ENCODE measurements at places on chromosomes 7 and 10.
A peak's percentile ranks its signal among the peaks of the same experiment; 100 is the strongest.

GRCh38 chr7:49371771-49372170 is 401.7 kb upstream of the VWC2 start:
- DNase-seq: no peak

DNA sequence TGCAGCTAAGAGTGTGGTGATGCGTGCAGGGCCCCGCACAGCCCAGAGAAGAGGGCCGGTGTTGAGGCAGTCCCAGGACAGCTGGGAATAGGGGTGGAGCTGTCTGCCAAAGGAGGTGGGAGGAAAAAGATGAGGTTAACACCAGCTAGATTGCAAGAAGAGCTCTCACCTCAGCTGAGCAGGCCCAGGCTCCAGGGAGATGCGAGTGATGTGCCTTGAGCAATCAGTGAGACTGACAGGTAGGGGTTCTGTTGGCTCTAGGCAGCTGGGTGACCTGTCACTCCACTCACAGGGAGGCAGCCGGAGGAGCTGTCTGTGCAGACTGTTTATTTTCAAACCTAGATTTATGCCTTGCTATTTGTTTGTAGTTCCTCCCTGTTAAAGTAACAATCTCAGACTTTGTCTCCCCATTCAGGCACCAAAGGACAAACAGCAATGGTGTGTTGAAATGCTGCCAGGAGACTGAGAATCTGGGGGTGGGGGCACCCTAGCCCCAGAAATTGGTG is 205.1 kb upstream of the CXCL12 start:
- no peak for DNase-seq

DNA sequence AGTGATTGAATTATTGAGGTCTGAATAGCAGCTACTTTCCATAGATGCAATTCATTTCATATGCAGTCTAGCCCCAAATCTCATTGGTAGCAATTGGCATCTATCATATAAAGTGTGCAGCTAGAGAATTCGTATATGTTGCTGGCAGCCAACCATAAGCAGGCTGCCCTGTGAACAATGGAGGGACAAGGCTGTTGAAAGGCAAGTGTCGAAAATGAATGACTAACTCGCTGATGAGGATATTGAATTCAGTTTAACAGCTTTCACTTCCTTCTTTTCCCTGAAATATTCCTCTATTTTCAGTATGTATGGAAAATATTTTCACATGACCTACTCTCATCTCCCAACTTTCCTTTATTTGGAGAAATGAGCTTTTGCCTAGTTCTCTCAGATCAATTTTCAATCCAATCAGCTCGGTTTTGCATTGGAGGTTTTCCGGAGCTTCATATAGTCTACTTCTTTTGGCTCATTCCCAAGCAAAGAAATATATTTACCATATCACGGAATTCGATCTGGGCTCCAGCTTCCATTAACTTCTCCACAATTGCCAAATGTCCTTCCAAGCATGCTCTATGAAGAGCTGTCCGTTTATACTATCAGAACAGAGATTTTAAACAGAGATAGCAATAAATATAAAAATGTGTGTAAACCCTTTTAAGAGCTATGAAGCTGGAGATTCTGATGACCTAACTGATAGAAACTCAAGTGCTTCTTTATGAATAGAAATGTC is 3.5 kb downstream of the ANKRD1 start:
- no peak for DNase-seq

GRCh38 chr10:14567421-14567820 is 207.3 kb downstream of the FAM107B start:
- DNase-seq: no peak

DNA sequence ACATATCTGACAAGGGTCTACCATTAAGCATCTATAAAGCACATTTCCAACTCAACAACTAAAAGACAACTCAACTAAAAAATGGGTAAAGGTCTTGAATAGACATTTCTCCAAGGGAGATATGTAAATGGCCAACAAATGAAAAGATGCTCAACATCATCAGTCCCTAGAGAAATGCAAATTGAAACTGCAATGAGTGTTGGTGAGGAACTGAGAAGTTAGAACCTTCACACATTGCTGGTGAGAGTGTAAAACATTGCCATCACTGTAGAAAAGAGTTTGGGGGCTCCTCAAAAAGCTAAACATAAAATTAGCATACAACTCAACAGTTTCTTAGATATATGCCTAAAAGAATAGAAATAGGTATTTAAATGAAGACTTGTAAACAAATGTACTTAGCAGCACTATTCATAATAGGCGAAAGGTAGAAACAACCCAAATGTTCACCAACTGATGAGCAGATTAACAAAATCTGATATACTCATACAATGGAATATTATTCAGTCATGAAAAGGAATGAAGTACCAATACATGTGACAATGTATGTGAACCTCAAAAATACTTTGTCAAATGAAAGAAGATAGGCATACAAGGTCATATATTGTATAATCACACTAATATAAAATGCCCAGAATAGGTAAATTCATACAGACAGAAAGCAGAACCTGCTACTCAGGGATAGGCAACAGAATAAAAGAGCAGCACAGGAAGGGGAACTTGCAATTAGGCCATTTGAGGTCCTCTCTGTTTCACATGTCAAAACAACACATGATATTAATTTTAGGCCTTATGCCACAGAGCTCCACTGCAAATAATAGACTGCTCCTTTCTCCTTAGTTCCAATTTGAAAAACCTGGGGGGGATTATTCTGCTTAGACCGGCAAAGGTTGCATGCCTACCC is 10.6 kb upstream of the LRRC72 start:
- no peak for DNase-seq

- no peak for DNase-seq
Measured at GRCh38 chr10:44143556-44143955, 241.3 kb downstream of the CXCL12 start.

DNA sequence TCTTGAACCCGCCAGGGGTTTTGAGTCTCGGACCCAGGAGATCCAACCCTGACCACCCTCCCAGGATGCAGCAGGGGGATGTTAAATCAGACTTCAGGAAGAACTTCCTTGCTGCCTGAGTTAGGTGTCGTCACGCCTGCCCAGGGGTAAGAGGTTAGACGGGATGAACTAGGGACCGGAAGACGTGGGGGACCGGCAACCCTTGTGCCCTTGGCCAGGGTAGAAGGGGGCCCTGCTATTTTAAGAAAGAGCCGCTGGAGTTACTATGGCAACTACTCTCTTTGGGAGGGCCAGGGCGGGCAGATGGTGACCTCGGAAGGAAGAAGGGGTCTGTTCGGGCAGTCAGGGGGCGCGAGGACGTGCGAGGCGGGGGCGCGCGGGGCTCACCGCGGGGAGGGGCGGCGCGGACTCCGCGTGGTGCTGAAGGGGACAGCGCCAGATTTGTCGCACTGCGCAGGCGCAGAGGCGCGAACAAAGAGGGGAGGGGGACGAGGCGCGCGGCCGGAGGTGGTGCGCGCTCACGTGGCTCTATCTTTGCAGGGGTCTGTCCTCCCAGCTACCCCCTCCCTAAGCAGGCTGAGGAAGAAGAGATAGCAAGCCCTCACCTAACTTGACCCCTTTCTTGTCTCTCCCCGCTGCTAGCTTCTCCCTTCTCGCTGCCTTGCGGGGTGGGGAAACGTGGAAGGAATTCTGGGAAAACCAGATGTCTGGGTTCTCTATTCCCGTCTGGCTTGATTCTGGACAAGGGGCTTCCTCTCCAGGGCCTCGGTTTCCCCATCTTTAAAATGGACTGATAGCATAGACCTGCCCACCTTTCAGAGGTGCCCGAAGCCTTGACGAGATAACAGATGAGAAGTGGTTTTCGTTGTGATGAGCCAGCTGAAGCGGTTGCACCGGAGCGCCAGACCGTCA is 940 bp upstream of the PSD start:
- peak; percentile 41 for DNase-seq

DNA sequence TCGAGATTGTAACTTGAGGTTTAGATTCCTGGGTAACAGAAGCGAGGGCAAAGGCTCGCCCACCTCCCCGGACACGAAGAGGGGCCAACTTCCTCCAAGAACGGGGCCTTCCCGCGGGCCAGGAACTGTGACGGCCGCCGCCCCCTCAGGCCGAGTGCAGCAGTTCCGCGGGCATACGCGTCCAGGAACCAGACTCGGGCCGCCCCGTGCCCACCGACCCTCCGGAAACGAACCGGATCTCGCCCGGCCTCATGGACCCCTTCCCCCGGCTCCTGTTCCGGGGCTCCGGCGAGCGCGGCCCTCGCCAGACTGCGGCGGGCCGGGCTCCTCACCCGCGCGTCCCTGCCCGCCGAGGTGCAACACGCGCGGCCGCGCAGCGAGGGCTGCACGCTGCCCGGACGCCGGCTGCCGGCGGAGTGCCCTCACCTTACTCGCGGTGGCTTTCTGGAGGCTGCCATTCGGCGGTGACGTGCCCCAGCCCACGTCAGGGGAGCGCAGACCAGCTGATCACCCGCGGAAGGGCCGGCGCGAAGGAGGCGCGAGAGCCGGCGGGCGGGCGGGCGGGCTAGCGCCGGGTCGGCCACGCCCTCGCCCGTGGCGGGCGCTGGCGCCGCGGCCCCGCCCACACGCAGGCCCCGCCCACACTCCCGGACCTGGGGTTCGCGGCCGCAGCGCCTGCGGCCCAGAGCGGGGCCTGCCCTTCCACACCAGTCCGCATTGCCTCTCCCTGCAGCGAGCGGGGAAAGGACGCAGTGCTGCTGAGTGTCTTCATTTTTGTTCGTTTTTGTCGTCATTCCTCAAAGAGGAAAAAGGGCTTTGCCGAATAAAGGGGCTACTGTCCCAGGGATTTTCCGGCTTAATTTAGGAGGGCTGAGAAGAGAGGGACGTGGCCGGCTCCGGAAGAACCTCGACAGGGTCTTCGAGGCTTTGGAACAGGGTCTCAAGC is at the start of gene XPNPEP1:
XPNPEP1 (minus strand) TSS at position 536 of the 946 bp plus-strand sequence; CDS start at position 458, 78 bp downstream.
- peak; percentile 74 for DNase-seq
